Bone marrow (tissue), 2 donors: ENCODE measurements at places on chromosomes 2 and 18.

GRCh38 chr2:10547663-10548376 lies 99.7 kb upstream of the ODC1 start:
- no peak for DNase-seq

- no peak for DNase-seq
Measured at GRCh38 chr2:16630463-16630862, 35.2 kb downstream of the CYRIA start.

DNA sequence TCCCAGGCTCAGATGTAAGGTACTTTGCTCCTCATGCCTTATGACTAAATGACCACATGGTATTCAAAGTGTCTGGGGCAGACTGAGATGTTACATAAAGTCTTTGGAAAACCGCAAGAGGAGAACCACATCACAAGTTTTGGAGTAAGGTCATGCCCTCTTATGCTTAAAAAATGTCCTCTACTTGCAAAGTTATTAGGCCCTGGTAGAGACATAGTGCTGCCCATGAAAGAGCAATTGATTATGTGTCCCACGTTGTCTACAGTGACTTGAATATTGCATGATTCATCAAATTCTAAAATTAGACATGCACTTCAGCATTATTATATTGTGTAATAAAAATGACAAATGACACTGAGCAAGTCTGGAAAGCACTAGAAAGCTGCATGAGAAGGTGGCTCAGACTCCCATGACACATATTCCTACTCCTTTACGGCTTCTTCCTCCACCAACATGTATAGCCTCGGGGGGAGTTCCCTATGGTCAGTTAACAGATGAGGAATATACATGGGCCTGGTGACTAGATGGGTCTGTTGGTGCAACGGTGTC lies 602.6 kb upstream of the VRK2 start:
- DNase-seq = peak; percentile 11

DNA sequence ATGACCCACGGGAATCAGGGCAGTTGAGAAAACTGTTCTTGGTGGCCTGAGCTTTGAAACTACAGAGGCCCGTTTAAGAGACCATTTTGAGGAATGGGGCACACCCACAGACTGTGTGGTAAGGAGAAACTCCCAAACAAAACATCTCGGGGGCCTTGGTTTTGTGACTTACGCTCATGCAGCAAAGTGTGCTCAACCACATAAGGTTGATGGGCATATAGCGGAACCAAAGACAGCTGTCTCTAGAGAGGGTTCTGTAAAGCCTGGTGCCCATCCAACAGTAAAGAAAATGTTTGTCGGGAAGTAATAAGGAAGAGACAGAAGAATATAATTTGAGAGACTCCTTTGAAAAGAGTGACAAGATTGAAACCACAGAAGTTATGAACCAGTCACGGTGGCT lies 5.4 kb downstream of the MRO start:
- DNase-seq = no peak

DNA sequence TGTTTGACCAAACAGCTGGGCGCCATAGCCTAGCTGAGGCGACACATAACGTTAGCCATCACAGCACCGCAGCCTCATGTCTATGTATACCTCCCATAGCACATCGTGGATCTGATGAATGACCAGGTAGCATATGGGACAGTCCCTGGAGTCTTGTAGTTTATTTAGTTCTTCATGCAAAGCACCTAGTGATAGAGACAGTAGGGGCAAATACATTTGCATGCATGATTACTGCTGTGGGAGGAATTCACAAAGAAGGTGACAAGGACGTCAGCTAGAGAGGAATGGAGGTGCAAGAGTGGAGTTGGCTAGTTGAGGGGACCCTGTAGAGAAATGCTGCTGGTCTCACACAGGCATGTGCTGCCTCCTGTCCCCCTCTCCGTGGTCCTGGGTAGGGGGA lies 478.9 kb upstream of the HS6ST1 start:
- no peak for DNase-seq

DNA sequence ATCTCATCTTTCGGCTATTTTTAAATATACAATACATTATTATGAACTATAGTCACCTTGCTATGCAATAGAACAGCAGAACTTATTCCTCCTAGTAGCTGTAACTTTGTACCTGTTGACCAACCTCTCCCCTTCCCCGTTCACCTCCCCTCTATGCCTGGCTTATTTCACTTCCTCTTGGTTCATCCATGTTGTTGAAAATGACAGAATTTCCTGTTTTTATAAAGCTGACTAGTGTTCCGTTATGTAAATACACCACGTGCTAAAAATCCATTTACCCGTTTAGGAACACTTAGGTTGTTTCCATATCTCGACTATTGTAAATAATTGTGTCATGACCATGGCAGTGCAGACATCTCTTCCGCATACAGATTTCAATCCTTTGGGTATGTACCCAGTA lies 10.3 kb downstream of the ALPI start:
- DNase-seq = no peak

DNA sequence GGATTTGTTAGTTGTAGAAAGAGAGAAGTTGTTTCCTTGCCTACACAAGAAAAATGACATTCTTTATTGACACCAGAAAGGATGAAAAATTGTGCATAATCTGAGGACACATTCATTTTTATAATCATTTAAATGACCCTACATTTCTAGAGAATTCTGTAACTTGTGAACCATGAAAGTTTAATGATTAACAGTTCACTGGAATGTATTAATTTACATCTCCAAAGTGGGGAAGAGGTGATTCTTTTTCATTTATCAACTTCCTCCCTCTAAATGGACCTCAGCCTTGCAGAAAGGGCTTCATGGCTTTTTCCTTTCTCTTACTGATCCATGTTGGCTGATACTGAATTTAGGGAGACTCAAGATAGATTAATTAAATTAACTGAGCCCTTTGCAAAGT lies 565.2 kb upstream of the LINC00305 start:
- DNase-seq = no peak

DNA sequence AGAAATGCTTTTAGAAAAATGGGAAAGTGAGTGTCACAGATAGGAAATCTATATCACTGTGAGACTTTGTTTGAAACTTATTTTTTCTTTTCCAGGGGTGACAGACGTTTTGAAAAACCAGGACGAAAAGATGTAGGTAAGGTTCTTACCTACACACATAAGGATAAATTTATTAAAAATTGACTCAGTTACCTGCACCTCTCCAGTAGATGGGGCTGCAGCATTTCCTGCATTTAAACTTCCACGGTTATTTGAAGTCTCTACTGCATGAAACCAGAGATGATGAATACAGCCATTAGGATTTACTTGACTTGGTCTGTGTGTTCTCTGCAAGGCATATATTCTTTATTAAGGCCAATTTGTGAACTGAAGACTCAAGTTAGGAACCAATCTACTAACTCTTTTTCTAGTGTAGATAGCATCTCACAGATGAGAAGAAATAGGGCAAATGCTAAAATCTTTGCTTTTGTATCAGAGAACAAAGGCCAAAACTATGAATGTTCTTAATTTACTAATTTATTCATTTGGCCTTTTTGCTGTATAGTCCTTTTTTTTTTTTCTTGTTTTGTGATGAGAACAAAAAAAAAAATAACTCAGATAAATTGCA lies 15.0 kb downstream of the KCNJ13 start:
- no peak for DNase-seq
